ENCODE measurements at places on chromosomes 1 and 21.
A peak's percentile ranks its signal among the peaks of the same experiment; 100 is the strongest.

- no peaks in the 10 kb centered on the region for H3K27me3 ChIP-seq
- no peak overlapping the region for H3K4me3 ChIP-seq
- no peak for DNase-seq
- peaks cover 9% of the 10 kb centered on the region for H3K4me1 ChIP-seq
- H3K27ac ChIP-seq: no peak overlapping the region
- no peaks in the 10 kb centered on the region for H3K36me3 ChIP-seq
These were observed 32.5 kb downstream of the PODN start for GRCh38 chr1:53094533-53094919.

DNA sequence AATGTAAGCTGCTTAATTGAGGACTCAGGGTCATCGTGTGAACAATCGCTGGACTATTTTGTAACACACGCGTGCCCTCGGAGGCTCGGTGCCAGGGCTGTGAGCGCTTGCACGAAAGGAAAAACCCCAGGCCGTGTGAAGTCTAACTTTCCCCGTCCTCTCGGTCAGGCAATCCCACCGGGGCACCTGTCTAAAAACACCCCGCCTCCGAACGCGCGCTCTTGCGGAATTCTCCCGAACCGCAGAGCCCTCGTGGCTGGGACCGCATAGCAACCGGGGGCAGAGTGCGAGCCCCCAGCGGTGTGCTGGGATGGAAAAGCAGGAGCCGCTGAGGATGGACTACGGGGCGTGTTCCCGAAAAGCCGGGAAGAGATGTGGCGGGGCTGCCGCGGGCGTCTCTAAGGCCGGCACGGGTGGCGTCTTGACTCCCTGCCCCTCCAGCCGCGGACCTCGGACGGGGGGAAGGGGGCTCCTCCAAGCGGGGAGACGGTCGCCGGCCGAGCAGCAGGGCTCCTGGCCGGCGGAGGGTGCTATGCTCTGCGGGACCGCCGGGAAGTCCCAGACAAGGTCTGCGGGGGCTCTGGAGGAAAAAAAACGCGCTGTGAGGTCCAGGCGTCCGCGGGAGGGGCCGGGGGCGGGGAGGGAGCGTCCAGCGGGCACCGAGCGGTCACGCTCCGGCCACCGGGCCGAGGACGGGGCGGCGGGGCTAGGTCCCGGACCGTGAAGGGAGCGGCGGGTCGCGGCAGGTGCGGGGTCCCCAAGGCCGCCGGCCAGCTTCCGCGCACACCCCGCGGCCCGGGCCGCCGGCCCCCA lies 936 bp downstream of the ZBTB21 start:
- peaks cover 41% of the 10 kb centered on the region for H3K4me1 ChIP-seq
- peak overlapping the region; percentile 81 for H3K4me3 ChIP-seq
- H3K27ac ChIP-seq: no peak overlapping the region
- peaks cover 14% of the 10 kb centered on the region for H3K27me3 ChIP-seq
- H3K36me3 ChIP-seq: peaks cover 18% of the 10 kb centered on the region

GRCh38 chr1:156840186-156840897 lies 18.6 kb downstream of the INSRR start:
- H3K27ac ChIP-seq: no peak overlapping the region
- H3K27me3 ChIP-seq: peaks cover 86% of the 10 kb centered on the region
- no peak for DNase-seq
- H3K4me3 ChIP-seq: no peak overlapping the region
- H3K4me1 ChIP-seq: peaks cover 53% of the 10 kb centered on the region
- H3K36me3 ChIP-seq: no peaks in the 10 kb centered on the region

GRCh38 chr1:109483672-109484518 lies at the start of gene ATXN7L2:
ATXN7L2 (plus strand) TSS chr1:109483905; CDS start chr1:109483954, 49 bp downstream.
- H3K4me1 ChIP-seq: peaks cover 38% of the 10 kb centered on the region
- peak; percentile 92 for DNase-seq
- H3K4me3 ChIP-seq: peak within 1 kb of the TSS; percentile 90
- H3K27me3 ChIP-seq: peaks cover 13% of the 10 kb centered on the region
- H3K27ac ChIP-seq: peak within 1 kb of the TSS; percentile 87

- no peaks in the 10 kb centered on the region for H3K36me3 ChIP-seq
- no peak for DNase-seq
- H3K27ac ChIP-seq: no peak overlapping the region
- H3K27me3 ChIP-seq: peaks cover 3% of the 10 kb centered on the region
- no peak overlapping the region for H3K4me3 ChIP-seq
These were observed 32.3 kb upstream of the LRRC8C start for GRCh38 chr1:89600451-89601224.

GRCh38 chr21:45455674-45456583 lies 51.0 kb downstream of the COL18A1 start:
- no peak for DNase-seq
- H3K27ac ChIP-seq: no peak overlapping the region
- peaks cover 18% of the 10 kb centered on the region for H3K4me1 ChIP-seq
- peaks cover 13% of the 10 kb centered on the region for H3K36me3 ChIP-seq
- H3K27me3 ChIP-seq: no peaks in the 10 kb centered on the region

DNA sequence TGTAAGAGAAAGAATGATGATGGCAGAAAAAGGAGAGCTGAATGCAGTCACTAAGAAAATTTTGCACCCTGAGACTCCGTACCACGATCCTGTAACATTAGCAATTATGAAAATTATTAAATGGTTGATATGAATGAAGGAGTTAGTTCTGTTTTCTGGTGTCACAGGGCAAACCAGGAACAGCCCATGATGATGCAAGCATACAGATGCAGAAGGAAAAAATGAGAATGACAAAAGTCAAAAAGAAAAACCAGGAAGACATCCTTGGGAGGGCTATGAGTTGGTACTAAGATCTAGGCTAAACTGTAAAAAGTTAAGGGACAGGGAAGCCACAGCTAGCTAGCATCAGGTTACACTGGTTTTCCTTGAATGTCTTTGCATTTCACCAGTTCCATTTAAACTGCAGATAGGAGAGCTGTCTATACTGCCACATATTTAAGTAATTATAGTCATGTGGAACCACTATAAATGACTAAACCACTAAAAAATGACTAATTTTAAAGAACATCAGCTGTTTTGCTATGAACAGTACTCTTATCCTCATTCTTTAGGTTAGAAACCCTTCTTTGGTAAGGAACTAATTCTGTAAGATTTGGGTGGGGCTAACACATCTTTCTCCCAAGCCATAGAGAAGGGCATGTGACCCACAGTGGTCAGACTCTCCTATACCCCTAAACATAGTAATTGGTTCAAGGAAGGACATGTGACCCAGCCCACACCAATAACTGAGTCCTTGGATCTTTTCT lies 11.4 kb downstream of the DOCK7 start:
- H3K27ac ChIP-seq: no peak overlapping the region
- DNase-seq: no peak
- H3K27me3 ChIP-seq: no peaks in the 10 kb centered on the region
- H3K4me1 ChIP-seq: peaks cover 12% of the 10 kb centered on the region
- peaks cover 39% of the 10 kb centered on the region for H3K36me3 ChIP-seq
- no peak overlapping the region for H3K4me3 ChIP-seq

DNA sequence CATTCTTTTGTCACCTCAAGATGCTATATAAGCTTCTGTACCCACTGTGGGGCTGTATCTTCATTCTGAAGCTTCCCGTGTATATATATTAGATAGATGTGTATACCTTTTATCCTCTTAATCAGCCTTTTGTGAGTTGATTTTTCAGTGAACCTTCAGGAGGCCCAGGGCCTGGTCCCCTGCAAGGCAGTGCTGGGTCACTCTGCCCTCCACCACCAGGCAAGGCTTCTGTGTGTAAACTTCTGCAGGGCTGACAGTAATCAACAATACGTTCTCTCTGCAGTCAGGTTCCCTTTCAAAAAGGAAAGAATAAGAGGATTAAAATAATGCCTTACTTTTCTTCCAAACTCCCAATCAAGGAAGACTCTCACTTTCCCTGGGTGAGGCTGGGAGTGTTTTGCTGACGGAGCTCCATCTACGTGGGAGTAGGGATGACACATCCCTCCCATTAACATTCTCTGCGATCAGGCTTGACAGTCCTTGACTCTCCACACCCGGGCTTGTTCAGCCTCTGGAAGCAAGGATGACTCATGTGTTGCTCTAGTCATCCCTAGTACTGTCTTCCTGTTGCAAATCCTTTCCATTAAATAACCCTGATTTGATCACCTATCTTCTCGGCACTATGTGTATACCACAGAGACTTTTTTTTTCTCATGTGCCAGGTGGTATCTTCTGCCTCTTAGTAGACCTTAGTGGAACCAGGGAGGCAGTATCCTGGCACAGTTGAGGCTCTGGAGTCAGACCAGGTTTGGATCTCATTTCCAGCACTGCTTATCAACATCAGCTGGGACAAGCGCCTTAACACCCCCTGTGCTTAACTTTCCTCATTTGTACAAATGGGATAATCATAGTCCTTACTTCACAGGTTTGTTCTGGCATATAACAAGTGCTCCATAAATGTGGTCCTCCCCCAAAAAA lies 70.3 kb upstream of the KCNK1 start:
- DNase-seq: no peak
- no peak overlapping the region for H3K27ac ChIP-seq
- peaks cover 15% of the 10 kb centered on the region for H3K27me3 ChIP-seq

GRCh38 chr1:14741532-14741931 lies 143.0 kb downstream of the KAZN start:
- peaks cover 6% of the 10 kb centered on the region for H3K36me3 ChIP-seq
- peak overlapping the region; percentile 4 for H3K27ac ChIP-seq
- no peak for DNase-seq
- peaks cover 58% of the 10 kb centered on the region for H3K4me1 ChIP-seq
- peak overlapping the region; percentile 3 for H3K4me3 ChIP-seq
